Effector memory CD4-positive, alpha-beta T cell (primary cell): ENCODE measurements at places on chromosomes 11 and 22.

DNA sequence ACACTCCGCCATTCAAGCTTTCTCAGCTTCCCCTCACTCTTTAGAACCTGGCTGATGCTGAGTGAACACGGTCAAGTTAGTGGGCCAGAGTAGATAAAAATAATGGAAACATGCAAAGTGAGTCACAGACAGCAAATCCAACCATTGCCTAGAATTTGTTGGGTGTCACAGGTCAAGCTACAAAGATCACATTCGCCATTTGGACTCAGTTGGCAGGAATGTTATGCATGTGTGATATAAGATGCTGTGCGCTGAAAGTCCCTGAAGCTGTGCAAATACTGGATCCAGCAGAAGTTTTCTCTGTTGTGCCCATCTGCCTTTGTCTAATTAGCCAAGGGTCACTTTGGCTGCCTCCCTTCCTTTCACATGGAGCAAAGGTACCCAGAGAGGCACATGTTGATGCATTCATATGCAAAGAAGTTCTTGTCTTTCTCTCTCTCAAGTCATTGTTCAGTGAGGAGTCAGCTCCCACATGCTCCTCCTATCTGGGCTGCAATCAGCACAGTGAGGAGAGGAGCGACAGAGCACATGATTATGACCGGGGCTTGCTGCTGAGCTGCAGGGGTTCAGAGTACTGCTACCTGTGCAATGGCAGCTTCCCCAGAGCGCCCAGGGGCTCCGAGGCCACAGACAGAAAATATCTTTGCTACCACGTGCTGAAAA lies 39.7 kb downstream of the FLI1 start:
- no peak for DNase-seq

- DNase-seq: no peak
Measured at GRCh38 chr11:61067782-61068446, 34.4 kb upstream of the CD5 start.

- no peak for DNase-seq
Measured at GRCh38 chr11:82682003-82682751, 51.5 kb downstream of the FAM181B start.

GRCh38 chr11:17432002-17432401 lies 43.5 kb upstream of the KCNJ11 start:
- DNase-seq: no peak

DNA sequence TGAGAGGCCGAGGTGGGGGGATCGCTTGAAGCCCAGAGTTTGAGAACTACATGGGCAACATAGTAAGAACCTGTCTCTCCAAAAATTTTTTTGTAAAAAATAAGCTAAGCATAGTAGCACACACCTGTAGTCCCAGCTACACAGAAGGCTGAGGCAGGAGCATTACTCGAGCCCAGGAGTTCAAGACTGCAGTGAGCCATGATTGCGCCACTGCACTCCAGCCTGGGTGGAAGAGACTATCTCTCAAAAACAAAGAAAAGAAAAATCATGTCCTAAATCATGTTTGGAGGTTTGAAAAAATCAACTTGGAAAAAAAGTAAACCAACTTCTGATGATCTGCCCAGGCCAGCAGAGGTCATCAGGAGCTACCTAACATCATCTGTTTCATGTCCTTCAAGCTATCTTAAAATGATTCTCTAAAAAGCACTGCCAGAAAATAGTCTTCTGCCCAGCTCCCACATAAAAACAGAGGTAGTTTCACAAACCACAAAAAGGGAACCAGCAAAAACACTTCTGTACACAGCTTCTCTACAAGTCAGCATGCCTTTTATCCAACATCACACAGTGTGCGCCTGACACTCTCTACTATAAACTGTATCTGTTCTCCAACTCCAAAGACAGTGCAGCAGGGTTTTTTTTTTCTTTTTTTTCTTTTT lies 165.0 kb downstream of the SOX6 start:
- DNase-seq: no peak

GRCh38 chr11:63760487-63761079 lies 8.0 kb downstream of the ZFTA start:
- DNase-seq: no peak

DNA sequence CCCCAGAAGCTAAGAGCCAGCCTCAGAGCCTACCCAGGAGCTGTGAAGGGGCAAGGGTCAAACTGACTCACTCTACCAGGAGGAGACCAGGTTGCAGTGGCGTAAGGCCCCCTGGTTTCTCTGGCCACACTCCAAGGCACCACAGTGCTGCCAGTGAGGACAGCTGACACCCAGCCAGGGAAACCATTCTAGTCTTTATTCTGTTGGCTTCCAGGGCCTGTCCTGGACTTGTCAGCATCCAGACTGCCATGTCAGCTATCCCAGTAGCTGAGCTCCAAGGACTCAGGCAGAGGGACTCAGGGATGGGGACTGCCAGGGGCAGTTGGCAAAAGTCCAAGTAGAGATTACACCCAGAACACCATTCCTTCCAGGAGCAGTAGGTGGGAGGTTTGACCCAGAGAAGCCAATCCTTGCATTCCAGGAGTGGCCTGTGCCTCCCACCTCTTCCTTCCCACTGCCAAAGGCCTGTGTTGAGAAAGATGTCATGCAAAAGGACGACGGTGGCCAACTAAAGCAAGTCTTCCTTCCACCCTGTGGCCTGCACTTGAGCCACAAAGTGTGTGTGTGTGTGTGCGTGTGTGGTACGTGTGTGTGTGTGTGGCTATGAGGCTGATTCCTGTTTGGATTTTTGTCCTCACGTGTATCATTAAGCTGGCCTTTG lies 3.6 kb upstream of the MAPK8IP1 start:
- no peak for DNase-seq

DNA sequence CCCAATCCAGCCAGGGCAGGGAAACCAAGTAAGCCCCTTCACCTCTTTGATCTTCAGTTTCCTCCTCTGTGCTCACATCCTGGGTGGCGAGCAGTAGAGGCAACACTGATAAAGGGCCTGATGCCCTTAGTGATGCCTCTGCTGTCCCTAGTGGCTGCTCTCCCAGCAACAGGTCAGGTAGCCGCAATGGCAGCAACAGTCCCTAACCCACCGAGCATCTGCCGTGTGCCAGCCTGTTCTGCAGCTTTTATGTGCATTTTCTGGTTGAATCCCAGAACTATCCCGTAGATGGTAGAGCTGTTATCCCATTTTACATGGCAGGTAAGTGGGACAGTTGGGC lies 5.2 kb downstream of the SCYL1 start:
- no peak for DNase-seq

DNA sequence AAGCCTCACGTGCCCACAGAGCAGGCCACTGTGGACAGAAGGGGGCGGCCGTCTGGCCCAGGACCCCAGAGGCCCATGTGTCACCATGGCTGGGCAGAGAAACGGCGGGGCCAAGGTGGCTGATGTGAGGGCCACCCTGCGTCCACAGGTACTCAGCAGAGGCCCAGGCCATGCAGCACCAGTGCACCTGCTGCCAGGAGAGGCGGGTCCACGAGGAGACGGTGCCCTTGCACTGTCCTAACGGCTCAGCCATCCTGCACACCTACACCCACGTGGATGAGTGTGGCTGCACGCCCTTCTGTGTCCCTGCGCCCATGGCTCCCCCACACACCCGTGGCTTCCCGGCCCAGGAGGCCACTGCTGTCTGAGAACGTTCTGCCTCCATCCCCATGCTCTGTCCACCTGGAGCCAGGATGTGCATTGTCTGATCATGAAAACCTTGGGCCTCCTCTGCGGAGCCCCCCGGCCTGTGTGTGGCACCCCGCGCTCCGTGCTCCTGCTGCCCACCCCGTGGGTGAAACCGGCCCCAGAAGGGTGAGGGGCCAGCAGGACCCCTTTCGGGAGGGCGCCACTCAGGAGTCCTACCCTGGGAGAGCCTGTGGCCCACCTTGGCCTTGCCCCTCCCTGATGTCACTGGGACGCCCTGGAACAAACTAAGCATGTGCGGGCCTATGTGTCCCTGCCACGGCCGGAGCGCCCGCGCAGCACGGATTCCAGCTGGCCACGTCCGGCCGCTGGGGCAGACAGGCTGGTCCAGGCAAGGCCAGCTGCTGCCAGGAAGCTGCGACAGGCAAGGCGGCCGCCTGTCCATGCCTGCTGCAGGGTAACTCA lies 38.6 kb downstream of the MUC5B start:
- no peak for DNase-seq

- no peak for DNase-seq
Measured at GRCh38 chr11:68890490-68891231, 13.0 kb downstream of the MRPL21 start.

DNA sequence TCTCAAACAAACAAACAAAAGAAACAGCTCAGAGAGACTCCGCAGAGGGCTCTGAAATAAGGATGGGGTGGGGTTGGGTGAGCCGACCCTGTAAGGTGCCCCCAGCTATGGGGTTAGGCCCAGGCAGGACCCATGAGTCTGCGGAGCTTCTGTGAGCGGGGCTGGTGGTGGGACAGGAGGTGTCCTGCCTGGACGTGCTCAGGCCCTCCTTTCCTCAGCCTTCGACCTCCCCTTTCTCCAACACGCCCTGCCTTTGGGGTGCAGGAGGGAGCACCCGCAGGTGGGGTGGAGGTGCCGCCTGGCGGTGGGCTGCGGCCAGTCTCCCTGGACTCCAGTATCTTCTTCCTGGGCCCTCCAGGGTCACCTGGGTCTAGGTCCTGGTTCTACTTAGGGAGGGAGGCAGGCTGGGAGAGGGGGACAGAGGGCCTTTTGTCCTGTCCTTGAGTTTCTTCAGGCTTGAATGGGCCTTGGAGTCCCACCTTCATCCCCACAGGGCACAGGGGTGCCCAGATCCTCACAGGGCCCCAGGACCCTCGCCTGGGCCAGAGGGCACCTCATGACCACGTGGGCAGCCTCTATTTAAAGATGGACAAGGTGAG lies 12.3 kb downstream of the PRR33 start:
- no peak for DNase-seq

DNA sequence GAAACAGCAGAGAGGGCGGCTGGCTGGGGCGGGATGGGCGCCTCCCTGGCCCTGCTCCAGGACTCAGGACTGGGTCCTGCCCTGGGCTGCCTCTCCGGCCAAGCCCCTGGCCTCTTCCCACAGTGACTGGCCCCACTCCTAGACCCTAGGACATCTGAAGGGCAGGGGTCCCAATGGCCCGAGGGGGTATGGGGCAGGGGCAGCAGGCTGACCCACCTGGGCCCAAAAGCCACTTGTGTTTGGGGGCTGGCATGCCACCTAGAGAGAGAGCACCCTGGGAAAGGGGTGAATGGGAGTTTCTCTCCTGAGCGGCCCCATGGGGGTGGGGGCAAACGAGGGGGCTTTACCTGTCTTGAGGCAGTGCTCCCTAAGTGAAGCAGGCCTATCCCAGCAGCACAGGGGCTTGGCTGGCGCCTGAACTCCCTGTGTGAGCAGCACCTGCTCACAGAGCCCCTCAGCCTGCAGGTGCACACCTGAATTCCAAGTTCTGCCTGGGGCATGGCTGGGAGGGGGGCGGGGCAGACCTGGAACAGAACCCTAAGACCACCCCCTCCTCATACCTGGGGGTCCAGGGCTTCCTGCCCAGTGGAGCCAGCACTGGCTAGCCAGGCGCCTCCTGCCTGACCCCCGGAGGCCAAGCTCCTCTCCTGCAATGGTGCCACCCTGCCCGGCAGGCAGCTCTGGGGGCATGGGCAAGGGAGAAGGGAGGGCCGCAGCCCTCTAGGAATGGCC lies 16.9 kb downstream of the DUSP8 start:
- no peak for DNase-seq

- DNase-seq: no peak
Measured at GRCh38 chr11:130729193-130729592, 187.1 kb downstream of the SNX19 start.

GRCh38 chr11:33861941-33862589 lies 29.8 kb downstream of the LMO2 start:
- DNase-seq: no peak

DNA sequence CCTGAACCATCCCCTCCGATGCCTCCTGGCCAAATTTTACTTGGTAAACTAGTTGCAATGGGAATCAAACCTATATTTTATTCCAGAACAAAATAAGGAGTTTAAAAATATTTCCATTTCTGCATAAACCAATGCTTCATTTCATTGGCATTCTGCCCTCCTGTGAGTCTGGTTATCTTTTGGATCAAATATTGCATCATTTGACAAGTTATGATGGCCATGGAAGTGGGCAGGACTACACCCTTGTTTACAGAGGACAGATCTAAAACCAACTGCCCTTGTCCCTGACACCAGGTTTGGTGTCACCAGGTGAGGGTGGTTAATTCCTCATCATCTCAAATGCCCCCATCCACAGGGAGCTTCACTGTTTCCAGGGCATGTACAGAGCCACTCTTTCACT lies 28.2 kb upstream of the E2F8 start:
- DNase-seq: no peak

DNA sequence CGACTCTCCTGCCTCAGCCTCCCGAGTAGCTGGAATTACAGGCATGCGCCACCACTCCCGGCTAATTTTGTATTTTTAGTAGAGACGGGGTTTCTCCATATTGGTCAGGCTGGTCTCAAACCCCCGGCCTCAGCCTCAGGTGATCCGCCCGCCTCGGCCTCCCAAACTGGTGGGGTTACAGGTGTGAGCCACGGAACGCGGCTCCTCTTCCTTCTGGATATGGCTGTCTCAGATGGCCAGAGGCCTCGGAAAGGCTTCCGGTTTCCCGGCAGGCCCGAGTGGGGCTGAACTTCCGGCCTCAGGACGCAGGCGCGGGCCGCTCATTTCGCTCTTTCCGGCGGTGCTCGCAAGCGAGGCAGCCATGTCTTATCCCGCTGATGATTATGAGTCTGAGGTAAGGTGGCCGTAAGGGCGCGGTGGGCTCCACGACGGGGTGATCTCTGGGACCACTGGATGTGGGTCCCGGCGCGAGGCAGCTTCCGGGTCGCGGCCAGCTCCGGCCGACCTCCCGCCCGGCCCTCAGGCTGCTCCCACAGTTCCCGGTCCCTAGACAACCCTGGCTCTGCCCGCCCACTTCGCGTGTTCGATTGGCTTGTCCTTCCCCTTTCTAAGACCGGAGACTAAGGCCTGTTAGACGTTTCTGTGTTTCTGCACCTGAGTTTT lies at the start of gene EIF3L:
TSS of gene EIF3L (plus strand) at position 331 of the 663 bp plus-strand sequence. CDS start at position 362, 31 bp downstream.
- DNase-seq: peak; percentile 83

DNA sequence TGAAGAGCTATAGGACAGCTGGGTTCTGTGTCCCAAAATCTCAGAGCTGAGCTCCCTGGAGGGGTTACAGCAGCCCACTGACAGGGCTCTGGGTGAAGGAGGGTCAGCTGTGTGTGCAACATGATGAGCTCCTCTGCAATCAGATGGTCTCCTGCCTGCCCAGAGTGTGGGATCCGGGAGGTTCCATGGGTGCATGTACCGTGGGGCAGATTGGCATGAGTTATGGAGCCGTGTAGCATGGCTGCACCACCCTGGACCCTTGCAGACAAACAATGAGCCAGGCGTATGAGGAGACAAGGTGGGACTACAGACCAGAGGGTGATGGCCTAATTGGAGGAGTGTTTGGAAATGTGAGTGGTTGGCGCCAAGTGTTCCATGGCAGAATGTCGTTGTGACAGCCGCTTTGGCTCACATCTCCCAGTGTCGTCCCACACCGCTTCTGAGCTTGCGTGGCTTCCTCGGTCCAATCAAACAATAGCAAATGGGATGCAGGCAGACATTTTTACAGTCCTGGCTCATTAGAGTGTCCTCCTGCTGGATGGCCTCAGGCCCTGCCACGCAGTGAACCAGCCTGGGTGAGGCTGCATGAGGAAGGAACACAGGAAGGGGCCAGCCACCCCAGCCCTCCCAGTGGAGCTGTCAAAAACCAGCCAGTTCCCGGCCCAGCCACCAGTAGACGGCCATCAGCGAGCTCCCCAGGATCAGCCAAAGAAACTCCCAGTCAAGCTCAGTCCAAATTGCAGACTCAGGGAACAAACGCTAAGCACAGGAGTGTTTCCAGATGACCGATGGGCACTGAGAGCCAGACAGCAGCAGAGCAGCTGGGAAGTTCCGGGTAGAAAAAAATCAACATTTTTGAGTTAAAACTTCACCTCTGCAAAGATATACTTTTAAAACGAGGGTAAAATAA lies 1066.9 kb downstream of the BRD1 start:
- no peak for DNase-seq

GRCh38 chr11:95499516-95500135 lies 268.6 kb upstream of the SESN3 start:
- DNase-seq: no peak
